ENCODE measurements at places on chromosomes 13 and 19.

GRCh38 chr13:112734696-112735547, 45.1 kb downstream of the ATP11A start:
- no peak for DNase-seq

DNA sequence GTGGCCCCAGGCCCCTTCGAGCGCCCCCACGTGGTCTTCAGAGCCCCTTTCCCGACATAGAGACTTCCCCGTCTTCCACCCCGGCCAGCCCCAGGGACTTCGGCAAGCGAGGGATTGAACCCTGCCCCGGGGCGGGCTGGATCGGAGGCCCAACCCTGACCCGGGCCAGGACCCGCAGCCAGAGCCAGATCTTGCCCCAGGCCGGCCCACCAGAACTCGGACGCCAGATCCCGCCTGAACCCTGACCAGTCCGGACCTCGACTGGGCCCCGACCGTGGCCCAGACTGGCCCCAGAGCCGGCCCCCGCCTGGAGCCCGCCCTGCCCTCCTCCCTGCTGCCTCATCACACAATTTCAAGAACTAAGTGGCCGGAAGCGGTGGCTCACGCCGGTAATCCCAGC, 253 bp upstream of the TPTE2 start:
- DNase-seq = no peak

DNA sequence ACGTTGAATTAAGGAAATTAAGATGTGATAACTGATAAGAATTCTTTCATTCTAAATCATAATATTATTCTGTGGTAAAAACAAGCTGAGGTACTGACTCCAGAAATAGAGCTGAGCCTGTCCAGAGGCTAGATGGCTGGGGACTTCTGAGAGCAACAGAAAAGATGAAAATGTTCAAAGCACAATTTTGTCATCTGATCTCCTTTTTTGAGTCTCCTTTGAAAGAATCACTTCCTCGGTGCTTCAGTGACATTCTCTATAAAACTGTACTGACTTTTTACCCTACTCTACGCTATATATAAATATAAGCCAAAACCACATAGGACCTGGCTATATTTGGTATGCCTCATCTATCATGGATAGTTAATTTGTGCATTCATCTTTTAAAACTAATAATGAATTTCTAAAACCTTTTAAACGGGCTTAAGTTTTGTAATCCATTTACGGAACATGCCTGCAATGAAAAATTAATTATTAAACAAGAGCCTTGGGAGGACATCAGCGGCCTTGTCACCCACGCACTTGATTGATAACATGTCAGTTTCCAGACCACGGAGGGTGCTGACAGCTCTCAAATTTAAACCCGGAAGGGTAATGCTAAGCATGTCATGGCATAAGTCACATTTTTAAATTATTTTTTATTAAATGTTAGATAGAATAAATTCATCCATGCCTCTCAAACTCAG, 235.5 kb downstream of the PCDH9 start:
- DNase-seq = no peak

- DNase-seq = no peak
Measured at GRCh38 chr13:89749888-89750287, 1597.6 kb upstream of the MIR17HG start.

DNA sequence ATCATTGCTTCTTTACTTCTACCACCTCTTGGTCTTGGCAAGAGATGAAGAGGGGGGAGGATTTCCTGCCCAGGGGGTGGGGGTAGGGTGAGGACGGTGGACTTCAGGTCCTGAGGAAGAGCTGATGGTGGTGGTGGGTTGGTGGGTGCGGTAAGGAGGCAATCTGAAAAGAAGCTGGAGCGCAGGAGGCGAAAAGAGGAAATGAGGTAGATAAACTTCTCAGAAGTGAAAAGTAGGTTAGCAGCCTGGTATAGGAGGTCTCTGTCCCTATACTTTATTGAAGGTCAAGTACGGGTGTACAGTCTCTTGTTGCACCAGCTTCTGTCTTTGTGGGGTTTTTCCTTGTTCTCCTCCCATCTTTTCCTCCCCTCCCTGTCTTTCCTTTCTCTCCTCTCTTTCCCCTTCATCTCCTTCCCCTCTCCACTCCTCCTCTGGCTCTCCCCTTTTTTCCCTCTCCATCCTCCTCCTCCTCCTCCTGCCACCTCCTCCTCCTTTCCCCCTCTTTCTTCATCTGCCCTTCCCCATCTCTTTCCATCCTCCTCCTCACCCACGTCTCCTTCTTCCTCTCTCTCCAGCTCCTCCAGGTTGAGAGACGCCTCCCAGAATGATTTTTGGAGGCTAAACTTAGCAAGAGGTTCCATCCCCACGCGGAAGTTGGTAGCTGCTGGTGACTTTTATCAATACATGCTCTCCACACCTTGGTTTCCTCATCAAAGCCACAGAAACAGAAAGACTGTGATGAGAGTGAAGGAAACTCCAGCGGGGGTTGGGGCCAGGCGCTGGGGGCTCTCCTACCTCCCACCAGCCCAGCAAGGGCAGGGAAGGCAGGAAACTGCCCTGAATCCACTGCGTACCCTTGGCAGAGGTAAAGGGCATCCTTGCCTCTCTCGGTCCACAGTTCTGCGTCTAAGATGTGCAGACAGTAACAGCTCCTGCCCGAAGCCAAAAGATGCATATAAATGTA, 15.3 kb downstream of the TNFSF14 start:
- no peak for DNase-seq

DNA sequence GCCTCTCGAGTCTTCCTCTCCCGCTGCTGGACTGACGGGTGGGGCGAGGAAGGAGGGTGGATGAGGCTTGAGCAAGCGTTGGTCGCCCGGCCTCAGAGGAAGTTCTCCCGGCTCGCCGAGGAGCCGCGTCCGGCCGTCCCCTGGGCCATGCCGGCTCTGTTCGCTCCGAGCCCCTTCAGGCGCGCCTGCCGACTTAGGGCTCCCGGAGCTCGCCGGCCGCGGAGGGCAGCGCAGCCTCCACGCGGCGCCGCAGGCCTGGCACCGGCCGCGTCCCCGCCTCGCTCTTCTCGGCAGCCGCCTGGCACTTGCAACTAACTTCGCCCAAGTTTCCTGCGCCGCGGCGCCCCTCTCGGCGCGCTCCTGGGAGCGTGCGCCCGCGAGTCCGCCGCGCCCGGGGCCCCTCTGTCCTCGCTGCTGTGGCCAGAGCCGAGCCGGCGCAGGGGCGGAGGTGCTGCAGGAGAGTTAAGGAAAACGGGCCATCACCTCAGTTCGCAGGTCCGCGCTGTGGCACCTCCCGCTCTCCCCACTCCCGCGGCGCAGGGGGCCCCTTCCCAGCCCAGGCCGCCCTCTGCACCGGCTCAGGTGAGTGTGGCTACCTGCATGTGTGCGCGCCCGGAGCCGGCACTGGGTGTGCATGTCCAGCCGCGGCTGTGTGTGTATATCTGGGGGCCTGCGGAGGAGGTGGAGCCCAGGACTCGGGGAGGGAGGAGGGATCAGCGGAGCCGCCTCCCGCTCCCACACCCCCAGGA, 641 bp upstream of the SOX21 start:
- DNase-seq = no peak

DNA sequence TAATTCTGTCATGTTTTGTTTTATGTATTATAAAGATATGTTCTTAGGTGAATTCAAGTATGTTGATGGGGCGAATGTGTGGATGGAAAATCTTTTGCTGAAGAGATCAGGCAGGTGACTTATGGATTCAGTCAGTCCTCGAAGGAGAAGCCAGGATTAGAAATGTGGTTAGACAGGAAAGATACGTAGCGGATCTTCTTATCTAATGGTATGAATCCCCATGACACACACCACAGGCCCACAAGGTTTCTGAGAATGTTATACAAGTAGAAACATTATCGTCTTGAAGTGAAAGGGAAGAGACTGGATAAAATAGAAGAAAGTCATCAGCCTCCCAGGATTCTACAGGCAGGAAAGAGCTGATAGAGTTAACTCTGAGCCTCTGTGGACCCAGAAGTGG, 69.0 kb upstream of the RFXAP start:
- DNase-seq = no peak

- DNase-seq = no peak
Measured at GRCh38 chr13:109144693-109145437, 515.5 kb downstream of the MYO16 start.

DNA sequence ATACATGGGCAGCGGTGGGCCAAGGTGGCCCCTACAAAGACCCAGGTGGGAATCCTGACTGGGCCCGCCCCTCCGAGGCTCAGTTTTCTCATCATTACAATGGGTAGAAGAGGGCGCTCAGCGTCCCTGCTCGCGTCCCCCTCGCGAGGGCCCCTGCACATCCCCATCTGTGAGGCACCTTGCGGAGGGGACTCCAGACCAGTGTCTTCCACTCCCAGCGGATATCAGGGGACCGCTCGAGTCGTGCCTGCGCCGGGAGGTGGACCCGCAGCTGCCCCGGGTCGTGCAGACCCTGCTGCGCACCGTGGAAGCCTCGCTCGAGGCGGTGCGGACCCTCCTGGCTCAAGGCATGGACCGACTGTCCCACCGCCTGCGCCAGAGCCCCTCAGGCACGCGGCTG, 15.3 kb upstream of the COLGALT1 start:
- no peak for DNase-seq

DNA sequence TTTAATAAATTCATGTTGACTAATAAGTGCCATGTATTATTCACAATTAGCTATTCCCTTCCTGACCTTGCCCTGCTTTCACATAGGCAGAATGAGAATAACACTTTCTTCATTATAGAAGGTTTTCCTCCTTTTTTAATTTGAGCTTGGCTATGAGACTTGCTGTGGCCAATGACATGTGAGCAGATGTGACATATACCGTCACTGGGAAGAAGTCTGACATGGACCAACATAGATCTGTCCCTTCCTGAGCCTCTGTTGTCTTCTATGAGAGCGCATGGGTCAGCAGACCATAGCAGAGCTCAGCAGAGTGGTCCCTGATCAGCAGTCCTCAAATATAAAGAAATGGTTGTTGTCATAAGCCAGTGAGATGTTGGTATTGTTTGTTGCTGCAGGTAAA, 163.9 kb downstream of the DACH1 start:
- no peak for DNase-seq

GRCh38 chr19:41369769-41370168, 5.8 kb upstream of the B9D2 start:
- no peak for DNase-seq

DNA sequence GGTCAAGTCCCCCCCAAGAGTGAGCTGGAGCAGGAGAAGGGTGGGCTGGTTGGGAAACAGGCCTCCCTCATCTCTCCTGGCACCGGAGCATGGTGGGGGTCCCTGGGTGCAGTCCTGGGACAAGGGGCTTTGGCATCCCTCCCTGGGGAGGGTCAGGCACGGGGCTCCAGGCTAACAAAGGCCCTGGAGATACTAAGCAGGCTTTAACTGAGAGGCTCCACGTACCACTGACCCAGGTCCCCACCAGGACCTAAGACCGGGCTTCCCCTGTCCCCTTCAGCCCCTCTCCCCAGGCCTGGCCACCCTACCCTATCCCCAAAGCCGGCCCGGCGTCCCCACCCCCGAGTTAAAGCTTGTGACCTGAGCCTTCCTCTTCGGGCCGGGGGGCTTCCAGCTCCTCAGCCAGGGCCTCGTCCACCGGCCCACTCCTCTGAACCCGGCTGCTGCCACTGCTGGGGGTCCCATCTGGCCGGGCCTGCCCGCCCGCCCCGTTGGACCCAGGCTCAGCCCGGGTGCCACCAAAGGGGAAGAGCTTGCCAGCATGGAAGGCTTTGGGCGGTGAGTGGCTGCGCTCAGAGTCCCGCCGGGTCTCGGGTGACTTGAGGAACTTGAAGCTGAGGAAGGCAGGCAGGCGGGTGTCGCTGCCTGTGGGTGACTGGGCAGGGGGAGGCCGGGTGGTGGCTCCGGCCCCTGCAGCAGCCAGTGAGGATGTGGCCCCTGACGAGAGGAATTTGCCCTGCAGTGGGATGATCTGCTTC, 10.1 kb downstream of the ANO8 start:
- DNase-seq = no peak

- DNase-seq = no peak
Measured at GRCh38 chr13:39585219-39585618, 17.8 kb downstream of the LHFPL6 start.

GRCh38 chr13:97798836-97799235, 154.6 kb upstream of the IPO5 start:
- no peak for DNase-seq

DNA sequence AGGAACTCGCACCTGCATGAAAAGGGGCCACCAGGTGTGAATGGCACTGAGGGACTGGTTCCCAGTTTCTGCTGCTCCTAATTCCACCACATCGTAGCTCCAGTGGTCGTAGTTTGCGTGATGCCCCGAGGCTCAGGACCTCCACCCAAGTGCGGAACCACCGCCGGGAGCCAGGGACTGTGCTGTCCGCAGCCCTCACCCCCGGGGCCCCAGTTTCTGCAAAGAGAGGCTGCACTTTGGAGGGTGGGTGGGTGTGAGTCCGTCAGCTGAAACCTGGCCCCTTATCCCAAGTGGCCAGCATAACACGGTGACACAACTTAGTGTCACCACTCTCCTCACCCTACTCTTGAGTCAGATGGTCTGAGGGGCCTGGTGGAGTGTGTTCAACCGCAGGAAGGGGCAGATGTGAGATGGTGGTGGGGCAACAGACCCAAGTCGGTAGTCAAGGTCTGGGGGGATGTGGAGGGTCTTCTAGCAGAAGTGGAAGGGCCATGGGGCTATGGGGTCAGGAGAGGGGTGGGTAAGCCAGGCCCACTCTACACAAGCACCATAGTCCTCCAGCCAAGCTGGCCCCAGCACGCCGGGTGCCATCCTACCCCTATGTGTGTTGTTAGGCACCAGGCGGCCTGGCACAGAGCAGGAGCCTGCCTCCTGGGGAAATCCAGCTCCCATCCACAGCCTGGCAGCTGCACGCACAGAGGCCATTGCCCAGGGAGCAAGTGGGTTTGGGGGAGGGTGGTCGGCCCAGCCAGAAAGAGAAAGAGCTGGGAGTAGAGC, 1301.6 kb downstream of the UQCRFS1 start:
- no peak for DNase-seq

- DNase-seq = peak; percentile 3
Measured at GRCh38 chr19:4676955-4677731, 7.0 kb upstream of the MYDGF start.

- no peak for DNase-seq
Measured at GRCh38 chr13:73225990-73226389, 167.2 kb downstream of the KLF5 start.

DNA sequence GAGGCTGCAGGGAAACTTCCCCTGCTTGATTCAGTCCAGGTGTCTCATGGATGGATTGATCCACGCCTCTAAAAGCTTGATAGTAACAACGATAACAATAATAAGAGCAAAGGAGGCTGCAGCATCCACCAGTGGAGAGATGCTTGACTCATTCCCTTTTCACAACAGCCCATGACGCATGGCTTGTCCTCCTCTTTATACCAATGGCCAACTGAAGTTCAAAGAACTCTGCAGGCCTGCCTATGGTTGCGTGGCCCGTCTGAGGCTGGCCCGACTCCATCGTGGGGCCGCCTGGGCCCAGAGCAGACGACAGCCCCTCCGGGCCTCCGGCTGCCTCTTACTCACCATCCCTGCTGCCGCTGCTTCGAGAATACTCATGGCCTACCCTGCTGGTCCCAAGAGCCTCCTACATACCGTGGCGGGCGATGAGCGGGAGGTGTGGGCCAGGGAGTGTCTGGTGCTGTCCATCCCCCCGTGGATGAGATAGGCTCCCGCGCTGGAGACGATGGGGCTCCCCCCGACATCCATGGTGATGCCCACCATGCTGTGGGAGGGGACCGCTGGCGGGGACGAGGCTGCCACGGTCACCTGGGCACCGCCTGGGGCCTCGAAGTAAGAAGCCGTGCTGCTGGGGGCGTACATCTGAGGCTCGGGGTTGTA, 61.8 kb upstream of the RANBP3 start:
- DNase-seq = no peak
